ENCODE measurements at places on chromosomes 7 and 10.

DNA sequence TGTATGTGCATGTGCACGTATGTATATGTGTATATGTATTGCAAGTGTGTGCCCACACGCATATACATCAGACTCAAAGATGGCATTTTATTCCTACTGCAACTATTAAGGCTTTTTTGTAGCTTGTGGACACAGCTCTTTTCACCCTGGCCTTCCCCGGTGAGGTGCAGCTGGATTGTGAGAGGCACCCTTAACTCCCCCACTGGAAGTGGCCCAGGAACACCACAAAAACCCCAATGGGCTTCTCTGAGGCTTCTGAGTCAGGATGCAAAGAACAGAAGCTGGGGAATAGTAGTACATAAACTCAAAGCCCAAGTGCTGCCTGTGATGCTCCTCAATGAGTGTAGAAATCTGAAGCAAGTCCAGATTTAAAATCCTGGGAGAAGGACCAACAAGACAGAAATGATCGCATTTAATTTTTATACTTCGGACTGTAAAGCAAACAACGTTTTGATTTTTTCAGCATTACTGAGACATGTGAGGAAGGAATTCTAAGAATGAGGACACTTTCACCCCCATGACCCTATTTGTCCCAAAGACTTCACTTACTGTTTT, 369.2 kb upstream of the MGMT start:
- no peak for DNase-seq

GRCh38 chr10:84298057-84298456, 30.3 kb upstream of the CCSER2 start:
- DNase-seq: no peak

DNA sequence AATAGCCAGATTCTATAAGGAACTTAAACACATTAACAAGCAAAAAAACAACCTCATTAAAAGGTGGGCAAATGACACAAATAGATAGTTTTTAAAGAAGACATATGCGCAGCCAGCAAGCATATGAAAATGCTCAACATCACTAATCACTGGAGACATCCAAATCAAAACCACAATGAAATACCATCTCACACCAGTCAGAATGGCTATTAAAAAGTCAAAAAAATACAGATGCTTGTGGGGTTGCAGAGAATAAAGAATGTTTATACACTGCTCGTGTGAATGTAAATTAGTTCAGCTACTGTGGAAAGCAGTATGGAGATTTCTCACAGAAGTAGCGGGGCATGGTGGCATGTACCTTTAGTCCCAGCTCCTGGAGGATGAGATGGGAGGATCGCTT, 164.0 kb downstream of the CHRM2 start:
- no peak for DNase-seq

DNA sequence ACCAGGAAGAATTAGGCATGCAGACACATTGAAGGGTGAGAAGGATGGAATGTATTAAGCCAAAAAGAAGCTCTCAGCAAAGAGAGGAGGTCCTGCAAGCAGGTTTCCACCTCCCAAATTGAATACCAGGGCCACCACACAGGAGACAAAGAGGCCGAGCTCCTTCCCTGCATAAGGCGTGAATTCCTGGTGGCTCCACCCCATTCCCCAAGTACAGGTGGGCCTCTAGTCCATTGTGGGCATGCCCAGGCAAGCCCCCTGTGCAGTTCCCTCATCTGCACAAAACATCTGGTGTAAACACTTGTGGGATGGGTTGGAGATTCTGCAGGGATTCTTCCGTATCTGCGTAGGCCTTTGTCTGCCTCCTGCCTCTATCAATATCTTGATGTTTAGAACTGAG, 817.5 kb downstream of the NRG3 start:
- DNase-seq: no peak

- DNase-seq: no peak
These were observed 68.7 kb downstream of the TAX1BP1 start for GRCh38 chr7:27808626-27809025.

DNA sequence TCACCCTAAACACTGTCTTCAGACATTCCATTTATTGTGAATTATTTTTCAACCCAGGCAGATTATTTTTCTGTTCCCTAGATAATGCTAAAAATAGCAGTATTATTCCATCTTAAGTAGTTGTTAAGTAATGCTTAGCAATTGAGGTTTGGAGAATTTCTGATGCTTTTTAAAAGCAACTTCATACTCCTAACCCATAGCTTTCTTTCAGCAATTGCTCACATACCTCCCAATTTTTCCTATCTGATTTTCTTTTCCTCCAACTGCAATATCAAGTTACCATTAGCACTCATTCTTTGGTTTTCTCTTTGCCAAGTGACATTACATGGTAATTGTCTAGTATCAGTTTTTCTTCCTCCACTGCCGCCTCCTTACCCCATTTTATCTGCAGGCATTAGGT, 104.7 kb downstream of the GPR85 start:
- DNase-seq: no peak

DNA sequence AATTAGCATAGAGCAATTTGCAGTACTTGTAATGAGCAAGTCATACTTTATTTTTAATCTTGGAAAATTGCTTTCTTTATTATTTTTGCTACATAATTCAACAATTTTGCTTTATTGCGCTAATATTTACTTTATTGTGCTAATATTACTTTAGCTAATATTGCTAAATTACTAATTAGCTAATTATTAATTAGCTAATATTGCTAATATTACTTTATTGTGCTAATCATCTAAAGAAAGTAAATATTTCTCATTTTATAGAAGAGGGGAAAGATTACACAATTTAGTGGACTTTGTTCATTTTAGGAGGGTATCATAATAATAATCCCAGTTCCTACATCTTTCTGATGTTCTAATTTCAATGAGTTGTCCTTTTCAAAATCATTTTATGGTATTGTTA, 61.2 kb downstream of the RUNDC3B start:
- no peak for DNase-seq

DNA sequence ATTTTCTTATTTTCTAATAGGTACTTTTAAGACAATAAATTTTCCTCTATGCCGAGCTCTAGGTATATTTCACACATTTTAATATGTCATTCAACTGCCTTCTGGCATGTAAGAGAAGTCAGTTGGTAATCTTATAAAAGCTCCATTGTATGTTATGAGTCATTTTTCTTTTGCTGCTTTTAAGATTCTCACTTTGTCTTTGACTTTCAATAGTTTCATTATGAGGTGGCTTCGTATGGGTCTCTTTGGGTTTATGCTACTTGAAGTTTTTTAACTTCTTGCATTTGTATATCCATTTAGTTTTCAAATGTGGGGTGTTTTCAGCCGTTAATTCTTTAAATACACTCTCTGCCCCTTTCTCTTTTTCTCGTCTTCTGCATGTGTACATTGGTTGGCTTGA, 80.5 kb downstream of the ABCA13 start:
- peak; percentile 41 for DNase-seq
